Stomach (tissue), 19 donors: ENCODE measurements at places on chromosomes 7 and 10. TPM values are rescaled to one million over a fixed set of nuclear protein-coding genes. Genes with fewer than 3 reads are reported as not detected.

The MYO1G gene
- 1.7 TPM for total RNA-seq

DNA sequence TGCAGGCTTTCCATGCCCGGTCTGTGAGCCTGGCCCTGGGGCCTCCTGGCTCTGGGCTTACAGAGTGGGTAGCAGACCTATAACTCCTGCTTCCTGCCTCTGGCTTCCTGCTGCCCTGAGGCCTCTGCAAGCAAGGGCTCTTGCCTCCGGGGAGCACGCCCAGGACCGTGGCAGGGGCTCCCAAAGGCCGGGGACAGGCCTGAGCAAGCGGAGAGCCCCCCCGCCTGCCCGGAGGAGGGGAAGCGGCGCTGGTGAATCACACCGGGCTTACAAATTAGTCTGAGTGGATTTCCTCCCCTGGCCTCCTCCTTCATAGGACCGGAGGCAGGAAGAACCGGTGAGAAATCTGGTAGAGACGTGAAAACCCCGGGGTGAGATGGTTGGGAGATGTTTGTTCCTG is 1.5 kb upstream of the MYL10 start:
- no peak overlapping the region for H3K4me3 ChIP-seq
- H3K4me1 ChIP-seq: peaks cover 8% of the 10 kb centered on the region
- H3K27ac ChIP-seq: no peak overlapping the region
- no peak for DNase-seq
- no peaks in the 10 kb centered on the region for H3K36me3 ChIP-seq

- peaks cover 10% of the 10 kb centered on the region for H3K4me1 ChIP-seq
- H3K4me3 ChIP-seq: no peak overlapping the region
- DNase-seq: no peak
- no peak overlapping the region for H3K27ac ChIP-seq
These were observed 5.7 kb downstream of the GATA3 start for GRCh38 chr10:8060010-8060703.

DNA sequence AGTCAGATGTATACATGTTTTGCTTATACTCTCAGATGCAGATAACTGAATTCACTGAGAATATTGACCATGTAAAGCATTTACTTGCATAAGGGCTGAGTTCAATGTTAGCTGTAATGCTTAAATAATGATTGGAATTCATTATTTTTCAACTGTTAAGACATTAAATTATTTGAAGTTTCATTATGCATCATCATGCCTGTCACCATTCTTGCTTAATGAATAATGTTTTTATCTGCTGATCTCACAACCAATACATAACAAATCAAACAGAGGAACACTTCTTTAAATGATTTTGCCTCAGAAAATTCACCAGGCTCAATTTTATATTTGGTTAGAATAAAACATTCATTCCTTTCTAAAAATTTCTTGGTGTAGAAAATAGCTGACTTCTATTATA is 233.4 kb downstream of the GPR37 start:
- no peaks in the 10 kb centered on the region for H3K4me1 ChIP-seq
- no peaks in the 10 kb centered on the region for H3K36me3 ChIP-seq

DNA sequence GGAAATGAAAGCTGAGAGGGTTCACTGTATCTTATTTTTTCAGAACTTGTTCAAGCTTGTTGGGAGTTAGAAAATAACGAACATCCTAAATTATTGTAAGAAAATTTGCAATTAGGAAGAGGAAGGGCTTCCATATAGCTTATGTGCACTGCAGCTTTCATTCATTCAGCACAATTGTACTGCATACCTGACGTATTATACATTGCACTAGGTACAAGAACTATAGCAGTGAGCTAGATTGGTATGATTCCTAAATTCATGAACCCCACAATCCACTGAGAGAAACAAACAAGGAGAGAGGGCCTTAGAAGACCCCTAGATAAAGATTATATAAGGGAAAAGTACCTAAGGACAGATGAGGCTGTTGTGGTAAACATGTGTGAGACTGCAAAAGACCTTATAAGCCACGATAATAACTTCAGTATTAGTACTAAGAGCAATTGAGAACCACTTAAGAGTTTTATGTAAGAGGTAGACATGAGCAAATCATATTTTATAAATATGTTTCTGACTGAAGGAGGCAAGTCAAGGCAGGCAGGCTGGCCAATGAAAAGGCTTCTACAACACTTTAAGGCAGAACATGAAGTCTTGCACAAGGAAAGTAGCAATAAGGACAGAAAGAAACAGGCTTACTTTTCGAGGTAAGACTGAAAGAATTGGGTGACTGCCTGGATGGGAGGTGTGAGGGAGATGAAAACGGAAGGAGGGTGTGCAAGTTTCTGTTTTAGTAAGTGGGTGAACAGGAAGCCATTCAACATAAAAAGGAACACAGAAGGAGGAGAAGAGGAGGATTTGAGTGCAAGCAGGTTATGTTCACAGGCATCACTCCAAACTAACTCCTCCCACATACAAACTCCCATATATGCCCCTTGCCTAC is 77.9 kb upstream of the LRRN3 start:
- DNase-seq: no peak
- no peak overlapping the region for H3K27ac ChIP-seq
- no peaks in the 10 kb centered on the region for H3K36me3 ChIP-seq
- no peak overlapping the region for H3K4me3 ChIP-seq
- H3K4me1 ChIP-seq: no peaks in the 10 kb centered on the region

DNA sequence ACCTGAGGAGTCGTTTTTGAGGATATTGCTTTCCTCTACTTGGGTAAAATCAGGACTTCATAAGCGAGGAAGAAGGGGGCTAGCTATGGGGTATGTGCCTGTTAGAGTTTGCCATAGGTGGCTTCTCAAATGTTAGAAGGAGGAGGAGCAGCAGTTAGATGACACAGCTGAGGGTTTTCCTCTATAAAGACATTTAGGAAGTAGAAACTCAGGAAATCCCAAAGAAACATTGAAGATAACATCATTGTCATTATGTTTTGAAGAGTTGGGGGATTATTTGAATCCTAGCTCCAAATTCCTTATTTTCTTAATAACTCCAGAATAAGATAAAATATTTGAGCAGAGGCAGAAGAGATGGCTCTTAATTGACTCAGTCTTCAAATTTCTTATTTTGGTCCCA is 58.9 kb upstream of the CC2D2B start:
- peaks cover 5% of the 10 kb centered on the region for H3K36me3 ChIP-seq
- H3K27me3 ChIP-seq: no peaks in the 10 kb centered on the region
- no peak overlapping the region for H3K4me3 ChIP-seq
- DNase-seq: no peak
- H3K4me1 ChIP-seq: no peaks in the 10 kb centered on the region

The FXYD4 gene
- total RNA-seq: not detected

GRCh38 chr7:142906643-142907042 is 21.1 kb upstream of the TRPV6 start:
- no peak overlapping the region for H3K4me3 ChIP-seq
- no peak overlapping the region for H3K27ac ChIP-seq
- H3K36me3 ChIP-seq: no peaks in the 10 kb centered on the region
- no peaks in the 10 kb centered on the region for H3K27me3 ChIP-seq
- peaks cover 3% of the 10 kb centered on the region for H3K4me1 ChIP-seq

The EBLN1 gene
- total RNA-seq: not detected

DNA sequence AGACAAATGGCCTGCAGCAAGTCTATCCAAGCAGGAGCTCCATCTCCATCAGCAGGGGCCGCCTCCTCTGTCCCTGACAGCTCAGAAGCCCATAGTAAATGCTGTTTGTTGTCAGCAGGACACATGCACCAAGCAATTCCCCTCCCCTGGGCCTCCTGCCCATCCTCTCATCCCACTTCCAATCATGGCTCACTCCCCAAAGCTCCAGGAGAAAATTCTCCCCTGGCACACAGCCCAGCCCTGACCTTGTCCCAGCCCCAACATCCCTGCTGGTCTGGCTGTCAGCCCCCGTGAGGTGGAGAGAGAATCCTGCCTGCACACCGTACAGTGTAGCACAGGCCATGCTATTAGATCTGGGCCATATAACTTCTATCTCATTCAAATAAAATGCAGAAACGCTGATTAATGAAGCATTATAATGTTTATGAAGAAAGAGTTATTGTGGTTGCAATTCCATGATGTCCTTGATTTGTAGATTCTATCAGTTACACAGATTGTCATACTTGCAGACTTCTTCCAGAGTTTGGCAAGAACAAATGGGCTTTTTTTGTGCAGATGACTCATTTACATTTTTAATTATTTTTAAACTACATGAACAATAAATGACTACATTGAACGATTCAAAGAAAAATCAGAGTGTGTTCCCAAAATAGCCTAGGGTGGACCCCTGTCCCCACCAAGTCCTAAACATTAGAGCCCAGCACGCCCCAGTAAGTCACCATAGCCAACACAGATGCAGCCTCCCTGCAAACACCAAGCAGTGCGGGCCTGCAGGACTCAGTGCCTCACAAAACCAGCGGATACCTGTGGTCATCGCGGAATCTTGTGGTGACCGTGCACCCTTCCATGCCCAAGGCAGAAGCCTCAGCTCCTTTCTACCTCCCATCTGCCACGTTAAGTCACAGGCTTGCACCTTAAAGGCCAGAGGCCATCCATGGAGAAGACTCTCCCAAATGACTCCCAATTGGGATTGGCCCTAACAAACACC is 70.1 kb downstream of the COBL start:
- H3K4me3 ChIP-seq: no peak overlapping the region
- peak; percentile 47 for DNase-seq
- H3K27ac ChIP-seq: no peak overlapping the region
- H3K4me1 ChIP-seq: peaks cover 16% of the 10 kb centered on the region
- no peaks in the 10 kb centered on the region for H3K27me3 ChIP-seq

The FAM25G gene
- not detected for total RNA-seq

- H3K4me1 ChIP-seq: peaks cover 19% of the 10 kb centered on the region
- H3K27ac ChIP-seq: no peak overlapping the region
- no peaks in the 10 kb centered on the region for H3K27me3 ChIP-seq
- DNase-seq: no peak
- H3K4me3 ChIP-seq: no peak overlapping the region
These were observed 208.9 kb downstream of the TAX1BP1 start for GRCh38 chr7:27948861-27949260.

GRCh38 chr7:146937836-146938235 is 821.2 kb downstream of the CNTNAP2 start:
- H3K27me3 ChIP-seq: no peaks in the 10 kb centered on the region
- no peak overlapping the region for H3K4me3 ChIP-seq
- H3K4me1 ChIP-seq: no peaks in the 10 kb centered on the region
- no peaks in the 10 kb centered on the region for H3K36me3 ChIP-seq
- DNase-seq: no peak

DNA sequence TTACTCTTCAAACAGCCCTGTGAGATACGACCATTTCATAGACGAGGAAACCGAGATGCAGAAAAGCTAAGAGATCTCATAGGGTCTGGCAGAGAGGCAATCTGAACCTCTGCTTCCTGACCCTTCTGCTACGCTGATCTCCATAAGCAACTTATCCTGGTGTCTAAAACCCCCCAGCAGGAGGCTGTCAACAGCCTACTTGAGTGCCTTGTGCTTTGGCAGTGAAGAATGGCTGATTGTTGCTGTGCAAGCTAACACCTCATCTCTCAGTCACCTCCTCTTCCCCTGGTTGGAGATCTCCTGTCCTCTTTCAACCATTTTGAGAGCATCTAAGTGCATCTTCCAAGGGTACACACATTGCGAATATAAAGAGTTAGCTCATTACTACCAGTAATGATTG is 86.2 kb downstream of the AOAH start:
- H3K4me1 ChIP-seq: no peaks in the 10 kb centered on the region
- no peak overlapping the region for H3K27ac ChIP-seq
- no peak for DNase-seq
- no peak overlapping the region for H3K4me3 ChIP-seq
- no peaks in the 10 kb centered on the region for H3K27me3 ChIP-seq

The TSPAN33 gene
- total RNA-seq: 20.9 TPM

- H3K4me1 ChIP-seq: peaks cover 72% of the 10 kb centered on the region
- H3K27me3 ChIP-seq: no peaks in the 10 kb centered on the region
- H3K27ac ChIP-seq: peak overlapping the region; percentile 84
- no peak overlapping the region for H3K4me3 ChIP-seq
These were observed 107.5 kb downstream of the TNS3 start for GRCh38 chr7:47474211-47474936.

The REPIN1 gene
- 104 TPM for total RNA-seq

DNA sequence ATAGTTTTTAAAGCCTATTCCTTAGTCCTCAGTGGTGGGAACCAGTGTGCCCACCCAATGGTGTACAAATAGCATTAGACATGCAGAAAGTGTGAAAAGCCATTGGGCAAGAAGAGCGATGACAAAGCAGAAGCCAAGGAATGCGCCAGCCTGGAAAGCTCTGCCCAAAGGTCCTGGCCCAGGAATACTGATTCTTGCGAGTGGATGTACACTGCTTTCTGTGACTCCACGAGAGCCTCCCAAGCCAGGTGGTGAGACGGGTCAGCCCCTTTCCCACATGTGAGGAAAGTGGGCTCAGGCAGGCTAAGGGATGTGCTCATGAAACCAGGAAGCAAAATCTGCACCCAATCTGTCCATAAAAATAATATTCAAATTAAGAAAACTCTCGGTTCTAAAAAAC is 106.6 kb downstream of the ADCY1 start:
- H3K4me3 ChIP-seq: no peak overlapping the region
- no peaks in the 10 kb centered on the region for H3K27me3 ChIP-seq
- no peaks in the 10 kb centered on the region for H3K36me3 ChIP-seq

The NODAL gene
- total RNA-seq: not detected

GRCh38 chr7:5423976-5424748 is 528 bp upstream of the TNRC18 start:
- H3K27ac ChIP-seq: peak overlapping the region; percentile 99
- H3K4me1 ChIP-seq: peaks cover 27% of the 10 kb centered on the region
- no peaks in the 10 kb centered on the region for H3K27me3 ChIP-seq
- DNase-seq: peak; percentile 96
- no peaks in the 10 kb centered on the region for H3K36me3 ChIP-seq

GRCh38 chr10:17836942-17837341 is 27.8 kb downstream of the MRC1 start:
- DNase-seq: peak; percentile 68
- peaks cover 12% of the 10 kb centered on the region for H3K4me1 ChIP-seq
- H3K4me3 ChIP-seq: no peak overlapping the region
- no peak overlapping the region for H3K27ac ChIP-seq

The CACNA2D1 gene
- 4.1 TPM for total RNA-seq

The OR9A2 gene
- total RNA-seq: not detected

- no peaks in the 10 kb centered on the region for H3K36me3 ChIP-seq
- no peak for DNase-seq
- no peak overlapping the region for H3K27ac ChIP-seq
- no peaks in the 10 kb centered on the region for H3K27me3 ChIP-seq
These were observed 176.5 kb downstream of the EBF3 start for GRCh38 chr10:129787557-129787956.
